T-helper 17 cell (primary cell): ENCODE measurements at places on chromosomes 5 and 9. TPM values are rescaled to one million over a fixed set of nuclear protein-coding genes. Genes with fewer than 3 reads are reported as not detected.

Gene PCDHGB2
- total RNA-seq = 0.44 TPM

DNA sequence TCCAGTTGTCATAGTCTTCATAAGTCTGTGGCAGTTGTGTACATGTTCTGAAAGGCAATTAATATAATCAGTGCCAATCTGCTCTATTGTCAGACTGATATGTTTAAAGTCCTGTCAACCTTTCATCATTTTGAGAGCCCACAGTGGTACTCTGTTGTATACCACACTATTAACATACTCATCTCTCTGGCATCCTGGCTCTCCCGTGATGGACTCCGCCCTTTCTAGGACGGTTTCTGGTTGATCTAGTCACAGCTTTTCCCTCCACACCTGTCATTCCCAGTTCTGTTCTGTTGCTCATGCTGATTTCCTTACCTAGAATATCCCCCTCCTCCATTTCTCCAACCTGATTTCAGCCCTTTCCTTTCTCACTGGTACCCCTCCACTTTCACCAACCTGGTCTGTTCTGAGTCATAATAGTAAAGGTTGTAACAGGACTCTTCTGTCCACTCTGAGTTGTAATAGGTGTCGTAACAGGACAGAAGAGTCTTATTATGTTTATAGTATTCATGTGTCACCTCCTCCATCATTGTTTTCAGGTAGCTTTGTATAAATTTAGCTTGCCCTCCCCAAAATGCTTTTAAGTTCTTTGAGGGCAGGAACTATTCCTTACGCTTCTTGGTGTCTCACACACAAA lies 4.1 kb downstream of the PTCD2 start:
- no peaks in the 10 kb centered on the region for H3K27me3 ChIP-seq
- H3K4me1 ChIP-seq = peaks cover 18% of the 10 kb centered on the region
- H3K36me3 ChIP-seq = peaks cover 26% of the 10 kb centered on the region
- DNase-seq = no peak
- H3K4me3 ChIP-seq = no peak overlapping the region
- H3K27ac ChIP-seq = peak overlapping the region; percentile 72

Gene PDLIM4
- total RNA-seq = not detected

DNA sequence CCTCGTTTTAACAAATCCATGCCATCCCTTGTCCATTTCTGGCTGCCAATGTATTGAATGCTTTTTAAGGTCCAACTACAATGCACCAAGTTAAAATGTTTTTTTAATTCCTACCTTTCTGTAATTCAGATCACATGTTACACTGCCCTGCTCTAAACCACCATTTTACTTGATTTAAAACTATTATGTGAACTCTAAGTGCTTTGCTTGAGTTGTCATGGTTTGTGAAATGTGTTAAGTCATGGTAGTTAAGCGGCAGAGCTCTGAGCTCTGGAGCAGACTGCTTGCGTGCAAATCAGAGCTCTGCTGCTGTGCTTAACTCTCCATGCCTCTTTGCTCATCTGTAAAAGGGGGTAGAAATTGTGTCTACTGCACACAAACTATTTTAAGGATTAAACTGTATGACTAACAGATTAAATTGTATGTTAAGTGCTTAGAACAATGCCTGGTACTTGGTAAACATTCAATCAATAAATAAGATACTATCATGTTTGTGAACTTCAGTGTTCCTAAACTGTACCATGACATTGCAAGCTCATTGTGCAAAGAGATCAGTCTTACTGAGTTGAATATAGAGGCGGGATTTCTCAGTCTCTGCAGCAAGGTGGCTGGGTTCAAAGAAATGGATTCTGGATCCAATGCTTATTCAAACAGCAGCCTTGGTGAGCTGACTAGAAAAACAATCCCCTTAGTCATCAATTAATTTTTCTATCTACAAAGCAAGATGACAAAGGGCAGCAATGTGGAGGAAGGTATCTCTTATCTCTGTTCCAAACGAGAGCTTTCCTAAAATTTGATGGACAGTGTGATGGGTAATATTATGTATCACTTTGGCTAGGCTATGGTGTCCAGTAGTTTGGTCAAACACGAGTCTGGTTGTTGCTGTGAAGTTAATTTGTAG lies 16.1 kb upstream of the CMBL start:
- H3K27ac ChIP-seq = no peak overlapping the region
- no peak overlapping the region for H3K4me3 ChIP-seq
- no peak for DNase-seq
- H3K36me3 ChIP-seq = no peaks in the 10 kb centered on the region
- H3K4me1 ChIP-seq = no peaks in the 10 kb centered on the region

GRCh38 chr5:169263591-169263990 lies 37.3 kb downstream of the SLIT3 start:
- H3K27me3 ChIP-seq = peaks cover 36% of the 10 kb centered on the region
- no peak overlapping the region for H3K4me3 ChIP-seq
- no peak overlapping the region for H3K27ac ChIP-seq
- no peaks in the 10 kb centered on the region for H3K4me1 ChIP-seq

DNA sequence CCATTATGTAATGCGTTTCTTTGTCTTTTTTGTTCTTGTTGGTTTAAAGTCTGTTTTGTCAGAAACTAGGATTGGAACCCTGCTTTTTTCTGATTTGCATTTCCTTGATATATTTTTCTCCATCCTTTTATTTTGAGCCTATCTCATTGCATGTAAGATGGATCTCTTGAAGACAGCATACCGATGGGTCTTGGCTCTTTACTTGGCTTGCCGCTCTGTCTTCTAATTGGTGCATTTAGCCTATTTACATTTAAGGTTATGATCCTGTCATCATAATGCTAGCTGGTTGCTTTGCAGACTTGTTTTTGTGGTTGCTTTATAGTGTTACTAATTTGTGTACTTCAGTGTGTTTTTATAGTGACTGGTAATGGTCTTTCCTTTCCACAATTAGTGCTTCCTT lies 13.3 kb upstream of the CDKN2B start:
- peaks cover 3% of the 10 kb centered on the region for H3K4me1 ChIP-seq
- H3K36me3 ChIP-seq = no peaks in the 10 kb centered on the region
- no peak overlapping the region for H3K4me3 ChIP-seq
- H3K27me3 ChIP-seq = peaks cover 19% of the 10 kb centered on the region
- DNase-seq = no peak

DNA sequence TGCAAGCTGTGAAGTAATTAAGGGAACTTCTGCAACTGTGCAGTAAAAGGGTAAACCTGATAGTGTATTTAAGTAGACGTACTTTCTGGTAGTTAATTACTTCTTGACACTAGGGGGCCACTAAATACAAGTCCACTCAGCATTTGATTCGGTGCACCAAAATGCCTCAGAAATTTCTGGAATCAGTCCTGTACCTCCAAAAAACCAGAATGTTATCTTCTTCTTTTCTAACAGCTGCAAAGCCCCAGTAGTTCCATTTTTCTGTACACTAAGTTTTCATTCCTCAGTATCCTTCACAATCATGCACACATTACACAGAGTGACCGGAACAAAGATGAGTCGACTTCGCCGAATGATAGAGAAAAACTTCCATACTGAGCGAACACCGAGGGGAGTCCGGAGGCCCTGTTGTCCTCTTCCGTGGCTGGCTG lies 484 bp downstream of the GFM2 start:
- no peak for DNase-seq
- peak overlapping the region; percentile 97 for H3K27ac ChIP-seq
- H3K4me1 ChIP-seq = peaks cover 15% of the 10 kb centered on the region
